Activated T-helper 1 cell treated with anti-CD3 and anti-CD28 coated beads, Interleukin-2, amount 50 U/mL, for 16 hours (primary cell): ENCODE measurements at places on chromosomes 2 and 18.
A peak's percentile ranks its signal among the peaks of the same experiment; 100 is the strongest.

DNA sequence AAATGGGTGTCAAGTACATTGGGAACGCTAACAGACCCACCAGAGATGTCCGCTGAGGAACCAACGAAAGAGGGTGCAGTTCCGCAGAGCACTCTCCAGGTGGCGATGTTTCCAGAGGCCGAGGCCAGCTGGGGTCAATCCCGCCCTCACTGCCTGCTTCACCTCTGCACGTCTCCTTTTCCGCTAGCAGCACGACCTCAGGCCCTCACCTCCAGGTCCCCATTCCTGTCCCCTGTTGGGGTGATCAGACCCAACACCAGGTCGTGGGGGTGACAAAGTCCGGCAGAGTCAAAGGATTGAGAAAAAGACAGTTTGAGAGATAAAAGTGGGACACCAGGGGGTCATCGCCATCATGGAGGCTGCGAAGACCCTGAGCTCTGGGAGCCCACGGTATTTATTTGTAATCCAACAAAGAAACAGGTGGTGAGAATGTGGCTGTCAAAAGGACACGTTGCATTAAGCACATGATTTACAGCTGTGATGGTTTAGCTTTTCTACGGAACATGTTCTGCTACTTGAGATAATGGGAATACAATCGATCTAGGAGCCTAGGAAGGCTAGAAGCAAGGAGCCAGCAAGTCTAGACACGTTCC is 27.3 kb downstream of the ZAP70 start:
- DNase-seq = no peak

GRCh38 chr2:132419941-132420340 is 3.3 kb downstream of the GPR39 start:
- DNase-seq = no peak

- DNase-seq = no peak
Observed at GRCh38 chr2:231221761-231222160, 23.3 kb downstream of the ARMC9 start.

- no peak for DNase-seq
Observed at GRCh38 chr2:43519643-43520221, 76.1 kb downstream of the THADA start.

DNA sequence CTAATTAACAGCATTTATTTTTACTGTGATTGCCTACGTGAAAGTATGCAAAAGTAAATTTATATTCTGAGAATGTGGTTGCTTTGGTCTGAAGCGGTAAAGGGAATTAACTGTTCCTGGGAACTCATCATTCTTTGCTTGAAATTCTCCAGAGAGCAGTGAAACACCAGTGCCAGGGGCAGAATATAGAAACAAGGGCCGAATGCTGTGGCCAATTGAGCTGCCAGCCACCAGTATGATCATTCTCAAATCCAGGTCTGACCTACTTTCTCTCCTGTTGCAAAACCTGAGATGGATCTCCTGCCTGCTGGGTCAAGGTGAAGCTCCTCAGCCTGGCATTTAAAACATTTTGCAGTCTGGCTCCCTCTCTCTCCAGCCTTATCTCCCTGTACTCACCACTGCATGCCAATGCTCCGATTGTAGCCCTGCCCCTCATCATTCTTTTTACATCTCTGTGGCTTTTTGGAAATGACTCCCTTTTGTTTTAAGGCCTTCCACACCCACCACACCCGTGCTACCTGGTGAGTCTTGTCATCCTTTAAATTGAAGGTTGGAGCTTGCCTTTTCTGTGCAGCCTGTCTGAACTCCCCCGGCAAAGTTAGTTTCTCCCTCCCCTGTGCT is 94.5 kb upstream of the TMEM178A start:
- no peak for DNase-seq

DNA sequence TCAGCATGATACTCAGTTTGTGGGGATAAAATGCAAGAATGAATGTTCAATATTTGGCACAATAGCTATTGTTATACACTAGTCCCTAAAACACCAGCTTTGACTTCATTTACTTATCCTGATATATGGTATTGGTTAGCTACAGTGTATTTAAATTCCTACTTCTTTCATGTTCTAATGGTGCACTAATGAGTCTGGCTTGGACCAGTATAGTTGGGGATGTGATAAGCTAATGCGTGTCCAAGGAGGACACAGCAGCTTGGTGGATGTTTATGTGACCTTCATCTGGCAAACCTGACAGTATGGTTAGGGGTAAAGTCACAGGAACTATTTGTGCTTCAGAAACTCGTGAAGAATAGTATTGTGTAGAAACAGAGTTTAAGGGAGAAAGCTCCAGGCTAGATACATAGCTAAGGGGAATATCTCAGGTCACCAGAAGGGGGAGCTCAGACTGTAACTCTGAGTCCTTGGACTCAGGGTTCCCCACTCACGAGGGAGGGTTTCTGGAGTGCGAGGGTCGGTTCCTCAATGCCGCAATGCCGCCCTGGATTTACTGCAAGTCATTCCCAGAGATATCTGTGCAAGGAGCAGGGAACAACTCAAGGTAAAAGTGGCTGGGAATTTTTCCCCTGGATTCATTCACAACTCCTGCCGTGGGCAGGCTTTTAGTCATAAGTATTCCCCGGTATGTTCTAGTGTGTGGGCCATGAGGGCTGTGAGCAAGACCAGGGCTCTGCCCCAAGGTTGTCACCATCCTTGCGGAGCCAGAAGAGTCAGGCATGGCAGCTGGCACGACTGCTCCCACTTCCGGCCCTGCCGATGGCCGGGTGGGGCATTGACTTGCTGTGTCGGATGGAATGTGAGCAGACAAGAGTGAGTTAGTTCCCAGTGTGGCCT is 14.5 kb downstream of the IL1R2 start:
- DNase-seq = no peak

- no peak for DNase-seq
Observed at GRCh38 chr2:37564356-37564755, 107.1 kb downstream of the CDC42EP3 start.

DNA sequence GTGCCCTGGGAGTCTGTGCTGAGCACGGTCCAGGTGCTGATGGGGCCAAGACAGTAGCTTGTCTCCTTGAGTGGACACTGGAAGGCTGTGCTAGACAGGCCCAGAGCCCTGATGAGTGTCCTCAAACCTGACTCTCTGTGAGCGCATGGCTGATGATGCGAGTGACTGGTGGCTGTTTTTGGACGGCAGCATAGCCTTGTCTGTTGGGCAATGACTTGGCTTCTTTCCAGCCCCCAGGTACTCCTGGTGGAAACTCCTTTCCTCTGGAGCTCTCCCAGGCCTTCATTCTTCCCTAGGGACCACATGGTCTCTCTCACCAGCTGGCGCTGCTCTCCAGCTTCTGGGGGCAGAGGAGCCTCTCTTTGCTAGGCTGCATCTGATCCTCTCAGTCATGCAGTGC is 207.6 kb upstream of the SMIM21 start:
- no peak for DNase-seq

GRCh38 chr2:74029714-74030397 is 45.1 kb downstream of the TET3 start:
- DNase-seq = no peak

DNA sequence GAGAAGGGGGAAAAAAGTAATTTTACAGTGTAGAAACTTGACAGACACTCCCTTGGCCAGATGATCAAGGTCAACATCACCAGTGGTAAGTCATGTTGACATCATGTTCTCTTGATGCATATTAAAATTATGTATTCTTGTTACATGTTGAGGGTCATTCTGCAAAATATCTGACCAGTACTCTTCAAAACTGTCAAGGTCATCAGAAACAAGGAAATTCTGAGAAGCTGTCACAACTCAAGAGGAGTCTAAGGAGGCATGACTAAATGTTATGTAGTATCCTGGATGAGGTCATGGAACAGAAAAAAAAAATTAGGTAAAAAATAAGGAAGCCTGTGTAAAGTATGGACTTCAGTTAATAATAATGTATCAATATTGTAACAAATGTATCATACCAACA is 6.3 kb downstream of the SGPP2 start:
- no peak for DNase-seq

DNA sequence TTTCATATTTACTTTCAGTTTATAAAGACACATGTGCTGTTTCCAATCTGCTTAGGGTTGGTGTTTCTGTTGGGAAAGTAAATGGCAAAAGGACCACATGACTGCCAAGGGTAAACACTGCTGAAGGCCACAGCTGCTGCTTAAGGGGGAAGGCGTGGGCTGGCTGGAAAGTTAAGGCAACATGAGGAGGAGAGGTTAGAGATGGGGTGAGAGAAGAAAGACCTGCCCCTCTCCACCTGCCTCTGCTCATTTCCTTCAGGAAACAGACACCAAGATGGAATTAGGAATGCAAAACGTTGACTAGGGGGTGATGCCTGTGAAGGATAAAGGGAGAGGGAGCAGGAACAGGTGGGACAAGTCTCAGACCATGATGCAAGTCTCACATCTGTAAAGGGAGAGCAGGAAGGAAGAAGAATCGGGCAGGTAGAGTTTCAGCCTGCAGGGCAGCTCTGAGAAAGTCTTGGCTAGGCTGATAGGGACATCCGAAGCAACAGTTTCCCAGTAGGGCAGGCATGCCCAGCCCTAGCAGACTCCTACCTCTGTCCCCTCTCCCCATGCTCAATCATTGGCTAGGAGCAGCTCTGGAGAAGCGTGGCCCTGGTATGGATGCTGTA is 86.0 kb downstream of the CDC42EP3 start:
- DNase-seq = no peak

DNA sequence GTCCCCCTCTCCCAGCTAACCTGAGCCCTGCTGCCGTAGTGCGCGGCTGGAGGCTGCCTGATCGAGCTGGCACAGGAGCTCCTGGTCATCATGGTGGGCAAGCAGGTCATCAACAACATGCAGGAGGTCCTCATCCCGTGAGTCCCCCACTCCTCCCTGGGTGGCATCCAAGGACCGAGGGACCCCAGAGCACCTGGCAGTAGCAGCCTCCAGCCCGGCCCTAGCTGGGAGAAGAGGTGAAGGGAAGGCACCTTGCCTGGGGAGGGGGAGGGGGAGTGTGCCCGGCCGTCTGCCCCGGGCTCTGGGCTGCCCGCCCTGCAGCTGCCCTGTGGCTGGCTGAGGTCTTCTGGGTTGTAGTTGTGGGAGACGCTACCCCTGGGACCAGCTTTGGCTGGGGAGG is 26.3 kb downstream of the ANO7 start:
- no peak for DNase-seq

- no peak for DNase-seq
Observed at GRCh38 chr2:97726261-97727064, 13.1 kb downstream of the ZAP70 start.

DNA sequence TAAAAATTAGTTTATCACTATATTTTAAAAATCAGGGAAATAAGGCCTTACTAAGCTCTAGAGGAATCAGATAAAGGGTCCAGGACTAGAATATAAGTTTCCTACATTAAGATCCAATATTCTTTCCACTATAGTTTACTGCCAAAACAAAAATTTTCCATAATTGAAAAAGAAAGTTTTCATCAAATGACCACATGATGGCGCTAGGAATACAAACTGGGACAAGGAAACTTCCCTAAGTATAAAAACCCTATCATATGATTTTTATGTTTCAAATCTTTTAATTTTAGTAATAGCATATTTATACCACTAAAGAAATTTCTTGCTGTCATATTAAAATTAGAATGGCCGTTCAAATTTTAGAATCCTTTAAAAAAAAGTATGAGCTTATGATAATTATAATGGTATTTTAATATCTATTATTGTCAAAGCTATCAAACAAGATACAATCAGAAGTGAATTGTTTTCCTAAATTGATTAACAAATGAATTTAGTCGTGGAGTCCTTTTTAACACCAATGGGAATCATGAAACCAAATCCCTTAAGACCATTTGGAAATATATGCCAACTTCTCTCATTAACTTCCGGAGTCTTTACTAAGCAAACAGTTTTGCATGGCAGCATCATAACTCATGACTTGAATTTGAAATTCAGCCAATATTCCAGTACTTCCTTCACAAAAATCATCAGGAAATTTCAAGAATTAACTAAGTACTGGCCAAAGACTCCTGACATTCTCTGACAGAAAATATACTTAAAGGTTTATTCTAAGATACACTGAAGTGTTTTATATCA is 70.3 kb downstream of the SCN1A start:
- DNase-seq = no peak

- DNase-seq = no peak
Observed at GRCh38 chr2:32931945-32932709, 14.6 kb upstream of the LTBP1 start.

GRCh38 chr2:111121828-111122630 is 1.3 kb downstream of the BCL2L11 start:
- peak; percentile 50 for DNase-seq

DNA sequence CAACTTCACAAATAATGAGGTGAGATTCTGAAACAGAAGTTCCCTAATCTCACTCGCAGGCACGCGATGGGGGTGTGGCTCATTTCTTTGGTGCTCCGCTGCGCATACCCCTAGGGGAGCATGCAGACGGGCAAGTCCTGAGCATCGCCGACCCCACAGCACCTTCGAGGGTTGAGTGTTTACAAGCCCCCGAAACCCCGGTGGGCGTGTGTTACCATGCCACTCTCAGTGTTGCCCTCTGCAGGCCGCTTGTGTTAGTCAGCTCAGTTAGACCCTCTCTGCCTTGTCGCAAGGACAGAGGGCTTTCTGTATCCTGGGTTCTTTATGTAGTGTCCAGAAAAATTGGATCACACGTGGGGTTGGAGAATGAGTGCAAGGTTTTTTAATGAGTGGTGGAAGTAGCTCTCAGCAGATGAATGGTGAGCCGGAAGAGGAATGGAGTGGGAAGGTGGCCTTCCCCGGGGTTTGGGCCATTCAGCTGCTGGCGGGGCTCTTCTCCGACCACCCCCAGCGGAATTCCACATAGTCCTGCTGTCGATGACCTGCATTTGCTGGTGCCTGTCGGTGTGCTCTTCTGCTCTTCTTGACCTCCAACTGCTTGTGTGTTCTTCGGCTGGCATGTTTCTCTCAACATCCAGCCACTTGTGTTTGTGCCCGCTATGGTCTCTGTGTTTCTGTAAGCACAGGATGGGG is 191.3 kb downstream of the RPRM start:
- DNase-seq = no peak

GRCh38 chr18:55380589-55380988 is 207.4 kb downstream of the TCF4 start:
- DNase-seq = no peak

DNA sequence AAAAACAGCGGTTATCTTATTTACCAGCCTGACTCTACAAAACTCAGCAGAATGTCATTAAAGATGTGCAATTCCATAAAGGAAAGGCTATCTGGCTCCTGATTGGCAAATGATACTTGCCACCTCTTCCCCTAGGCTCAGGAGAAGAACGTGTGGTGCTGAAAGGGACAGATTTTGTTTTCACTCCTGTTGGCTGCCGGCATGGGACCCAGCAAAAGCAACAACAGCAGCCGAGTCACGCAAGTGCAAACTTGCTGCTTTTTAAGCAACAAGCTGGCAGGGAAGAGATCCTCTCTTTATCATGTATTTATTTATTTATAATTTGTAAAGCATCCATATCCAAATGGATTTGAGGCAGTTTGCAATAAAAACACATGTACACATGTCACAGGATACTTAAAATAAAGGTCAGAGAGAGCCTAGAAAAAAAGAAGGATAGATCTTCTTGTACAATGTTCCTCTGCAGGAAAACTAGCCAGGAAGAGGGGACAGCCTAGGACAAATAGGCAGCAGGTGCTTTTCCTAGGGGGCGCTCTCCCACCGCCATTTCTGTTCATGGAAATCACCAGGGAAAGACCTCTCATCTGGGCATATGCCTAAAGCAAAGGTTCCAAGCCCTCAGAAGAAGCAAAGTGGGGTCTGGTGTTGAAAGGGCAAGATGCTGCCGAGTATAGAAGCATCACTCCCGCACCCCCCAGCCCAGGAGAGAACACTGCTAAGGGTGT is 799.3 kb downstream of the BCL11A start:
- no peak for DNase-seq
